ENCODE measurements at places on chromosomes 1 and 21.

GRCh38 chr1:108117945-108118902, 81.9 kb downstream of the SLC25A24 start:
- no peak for DNase-seq

GRCh38 chr1:246959944-246960693, 28.4 kb upstream of the AHCTF1 start:
- DNase-seq, result no peak

DNA sequence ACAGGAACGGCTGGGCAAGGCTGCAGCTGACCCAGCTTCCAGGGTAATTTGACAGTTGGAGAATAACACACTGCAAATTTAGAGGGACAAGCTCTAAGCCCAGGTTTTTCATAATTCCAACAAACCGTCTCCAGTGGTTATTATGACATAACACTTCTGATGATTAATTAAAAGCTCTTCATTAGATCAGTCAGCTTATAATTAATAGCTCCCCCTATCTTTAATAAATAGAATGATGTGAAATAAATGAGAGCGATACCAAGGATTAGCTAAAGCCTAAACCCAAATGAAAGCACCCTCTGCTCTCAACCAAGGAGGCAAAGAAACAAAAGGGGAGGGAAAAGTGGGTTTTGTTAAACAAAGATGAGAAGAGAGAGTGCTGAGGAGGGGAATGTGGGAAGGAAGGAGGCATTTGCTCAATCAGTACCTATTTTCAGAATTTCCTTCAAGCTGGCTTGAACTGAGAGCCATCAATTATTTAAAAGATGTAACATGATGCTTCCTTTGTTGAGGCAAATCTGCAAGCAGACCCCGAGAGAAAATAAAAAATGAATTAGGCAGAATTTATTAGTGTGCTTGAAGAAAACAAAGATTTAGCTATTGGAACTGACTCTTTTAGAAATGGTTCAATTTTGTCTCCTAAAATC, 221.8 kb upstream of the ESRRG start:
- DNase-seq, result no peak

DNA sequence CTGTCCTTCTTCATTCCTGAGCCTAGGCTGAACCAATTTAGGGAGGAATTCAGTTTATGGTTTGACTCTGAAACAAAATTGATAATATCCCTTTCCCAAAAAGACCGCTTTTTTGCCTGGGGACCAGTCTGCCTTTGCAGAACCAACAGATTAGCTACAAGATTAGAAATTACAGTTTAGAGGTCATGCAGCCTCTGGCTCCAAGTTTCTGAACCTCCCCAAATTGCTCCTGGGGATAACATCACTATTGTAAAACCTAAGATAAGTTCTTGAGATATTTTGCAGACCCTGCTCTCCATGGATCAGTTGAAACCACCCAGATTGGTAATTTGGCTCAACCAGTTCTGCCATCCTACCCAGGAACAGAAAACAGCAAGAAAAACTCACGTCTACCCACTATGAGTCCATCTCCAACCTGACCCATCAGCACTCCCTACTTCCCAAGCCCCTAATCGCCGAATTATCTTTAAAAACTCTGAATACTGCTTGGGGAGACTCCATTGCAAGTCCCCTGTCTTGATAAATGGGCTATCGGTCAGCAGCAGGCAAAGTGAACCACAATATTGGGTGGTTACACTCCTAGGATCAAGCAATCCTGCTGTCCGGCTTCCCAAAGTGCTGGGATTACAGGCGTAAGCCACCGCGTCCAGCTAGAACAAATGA, 605 bp upstream of the RABGGTB start:
- DNase-seq, result no peak

DNA sequence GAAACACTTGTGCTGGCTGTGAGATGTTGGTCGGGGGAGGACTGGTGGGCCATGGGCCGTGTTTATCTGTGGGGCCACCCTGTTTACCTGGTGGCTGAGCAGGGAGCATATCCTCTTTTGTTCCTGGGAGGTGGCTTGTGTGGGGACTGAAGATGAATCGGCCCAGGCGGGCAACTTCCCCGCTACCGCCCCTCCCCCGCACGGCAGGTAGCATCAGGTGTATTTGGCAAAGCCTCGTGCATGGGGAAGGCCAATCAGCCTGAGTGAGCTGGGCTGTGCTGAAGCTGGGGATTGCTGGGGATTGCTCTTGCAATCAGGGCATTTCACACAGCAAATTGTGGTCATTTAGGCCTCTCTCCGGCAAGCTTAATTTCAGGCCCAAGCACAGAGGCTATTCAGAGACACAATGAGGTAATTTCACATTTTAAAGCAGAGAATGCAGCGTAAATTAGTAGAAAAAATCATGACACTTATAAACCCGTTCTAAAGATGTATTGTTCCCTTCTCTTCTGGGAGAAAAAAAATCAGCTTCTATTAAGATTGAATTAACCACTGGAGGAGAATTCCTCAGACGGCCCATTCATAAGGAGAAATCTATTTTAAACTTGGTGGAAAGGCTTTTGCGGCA, 197.7 kb upstream of the POU3F1 start:
- DNase-seq, result no peak

DNA sequence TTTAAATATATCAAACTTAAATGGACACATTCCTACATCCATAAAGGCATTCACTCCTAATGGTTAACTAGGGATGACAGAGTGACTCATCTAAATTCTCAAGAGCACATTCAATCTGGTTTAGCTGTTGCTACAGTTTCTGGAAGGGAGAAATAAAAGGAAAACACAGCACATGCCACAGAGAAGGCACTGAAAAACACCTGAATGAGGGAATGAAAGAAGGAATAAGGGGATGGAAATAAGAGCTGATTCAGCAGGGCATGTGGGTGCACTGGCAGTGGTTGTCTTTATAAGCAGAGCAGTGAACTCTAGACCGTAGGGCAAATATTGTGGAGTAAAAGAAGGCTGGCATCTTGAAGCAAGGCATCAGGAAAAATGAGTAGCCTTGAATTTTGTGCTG, 79.3 kb downstream of the LHX4 start:
- DNase-seq, result peak; percentile 90

GRCh38 chr21:26800970-26801431, 44.2 kb downstream of the ADAMTS1 start:
- no peak for DNase-seq

Measured in RCC 7860 (cell line).